ENCODE measurements at places on chromosomes 5 and 9.
A peak's percentile ranks its signal among the peaks of the same experiment; 100 is the strongest.

GRCh38 chr5:165232509-165233028, 1727.2 kb downstream of the MAT2B start:
- H3K4me1 ChIP-seq: no peaks in the 10 kb centered on the region
- no peaks in the 10 kb centered on the region for H3K36me3 ChIP-seq
- DNase-seq: no peak
- H3K4me3 ChIP-seq: no peak overlapping the region
- H3K27ac ChIP-seq: no peak overlapping the region

DNA sequence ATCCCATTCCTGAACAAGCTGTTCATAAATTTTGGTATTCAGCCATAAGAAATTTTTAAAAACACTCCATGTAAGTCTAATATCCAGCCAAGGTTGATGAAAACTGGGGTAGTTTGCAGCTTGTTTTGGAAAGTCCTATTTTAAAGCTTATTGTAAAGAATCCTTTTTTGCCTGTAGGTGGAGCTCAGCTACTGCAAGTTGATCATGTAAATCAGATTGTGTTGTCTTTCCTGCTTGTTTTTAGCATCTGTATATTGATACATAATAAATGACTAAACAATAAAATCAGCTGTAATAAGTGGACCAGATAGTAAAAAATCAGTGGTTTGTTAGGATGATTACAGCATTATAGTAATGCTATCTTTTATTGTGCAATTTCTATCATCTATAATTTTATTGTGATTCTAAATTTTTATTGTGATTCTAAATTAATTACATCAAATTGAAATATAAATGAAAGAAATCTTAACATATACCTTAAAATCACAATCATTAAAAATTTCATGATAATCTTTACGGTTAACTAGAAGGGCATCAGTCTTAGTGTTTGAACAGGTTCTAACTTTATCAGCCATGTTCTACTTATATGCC, 42.4 kb downstream of the CWC27 start:
- H3K36me3 ChIP-seq: no peaks in the 10 kb centered on the region
- H3K27me3 ChIP-seq: no peaks in the 10 kb centered on the region
- no peak overlapping the region for H3K27ac ChIP-seq

GRCh38 chr5:143576711-143577484, 173.4 kb upstream of the NR3C1 start:
- H3K27ac ChIP-seq: no peak overlapping the region
- DNase-seq: no peak
- no peak overlapping the region for H3K4me3 ChIP-seq
- no peaks in the 10 kb centered on the region for H3K36me3 ChIP-seq
- H3K4me1 ChIP-seq: no peaks in the 10 kb centered on the region

DNA sequence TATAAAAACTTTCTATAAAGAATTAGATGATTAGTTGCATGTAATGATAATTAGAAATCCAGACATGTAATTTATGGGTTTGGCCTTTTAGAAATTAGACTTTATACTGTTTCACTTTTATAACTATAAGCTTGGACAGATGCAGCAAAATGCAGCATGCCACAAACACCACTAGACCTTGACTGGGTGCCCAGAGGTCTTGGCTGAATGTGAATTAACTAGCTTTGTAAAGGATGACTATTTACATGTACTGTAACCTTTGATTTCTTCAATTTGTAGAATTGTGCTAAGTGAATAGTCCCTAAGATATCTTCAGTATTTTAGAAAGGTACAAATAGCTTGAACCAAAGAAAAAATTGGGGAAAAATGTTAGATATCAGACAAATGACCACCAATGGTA, 2168.1 kb downstream of the MAT2B start:
- no peaks in the 10 kb centered on the region for H3K4me1 ChIP-seq
- H3K27me3 ChIP-seq: no peaks in the 10 kb centered on the region
- DNase-seq: no peak
- H3K27ac ChIP-seq: no peak overlapping the region

- H3K27me3 ChIP-seq: no peaks in the 10 kb centered on the region
- H3K4me3 ChIP-seq: no peak overlapping the region
- no peaks in the 10 kb centered on the region for H3K4me1 ChIP-seq
Observed at GRCh38 chr9:109751253-109751652, 28.7 kb upstream of the PALM2AKAP2 start.

GRCh38 chr5:173917788-173918786, 29.9 kb downstream of the CPEB4 start:
- DNase-seq: peak; percentile 33
- H3K4me1 ChIP-seq: peaks cover 11% of the 10 kb centered on the region
- no peaks in the 10 kb centered on the region for H3K36me3 ChIP-seq
- H3K27me3 ChIP-seq: no peaks in the 10 kb centered on the region

- peaks cover 43% of the 10 kb centered on the region for H3K36me3 ChIP-seq
- H3K4me3 ChIP-seq: no peak overlapping the region
- DNase-seq: no peak
- H3K27ac ChIP-seq: no peak overlapping the region
Observed at GRCh38 chr5:178606269-178606668, 16.1 kb upstream of the COL23A1 start.

DNA sequence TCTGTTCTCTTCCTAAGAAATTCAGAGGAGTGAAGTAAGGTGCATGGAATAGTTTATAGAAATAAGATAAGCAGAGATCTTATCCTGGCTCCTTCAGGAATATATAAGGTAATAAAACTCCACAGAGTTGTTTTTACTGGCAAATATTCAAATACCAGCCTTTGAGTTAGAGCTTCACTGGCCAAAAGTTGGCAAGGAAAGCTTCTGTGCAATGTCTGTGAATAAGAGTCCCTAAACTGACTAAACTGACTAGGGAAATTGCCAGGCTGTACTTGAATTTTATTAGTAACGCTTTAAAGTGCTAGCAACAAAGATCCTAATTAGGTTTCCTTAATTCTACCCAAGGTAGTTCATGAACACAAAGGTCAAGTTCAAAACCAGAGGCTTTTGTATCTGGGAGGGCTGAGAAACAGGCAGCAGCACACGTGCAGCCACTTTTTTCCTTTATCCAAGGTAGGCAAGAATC, 131.1 kb upstream of the MPDZ start:
- no peaks in the 10 kb centered on the region for H3K27me3 ChIP-seq
- H3K4me3 ChIP-seq: no peak overlapping the region
- no peaks in the 10 kb centered on the region for H3K36me3 ChIP-seq
- no peak for DNase-seq
- H3K27ac ChIP-seq: no peak overlapping the region

DNA sequence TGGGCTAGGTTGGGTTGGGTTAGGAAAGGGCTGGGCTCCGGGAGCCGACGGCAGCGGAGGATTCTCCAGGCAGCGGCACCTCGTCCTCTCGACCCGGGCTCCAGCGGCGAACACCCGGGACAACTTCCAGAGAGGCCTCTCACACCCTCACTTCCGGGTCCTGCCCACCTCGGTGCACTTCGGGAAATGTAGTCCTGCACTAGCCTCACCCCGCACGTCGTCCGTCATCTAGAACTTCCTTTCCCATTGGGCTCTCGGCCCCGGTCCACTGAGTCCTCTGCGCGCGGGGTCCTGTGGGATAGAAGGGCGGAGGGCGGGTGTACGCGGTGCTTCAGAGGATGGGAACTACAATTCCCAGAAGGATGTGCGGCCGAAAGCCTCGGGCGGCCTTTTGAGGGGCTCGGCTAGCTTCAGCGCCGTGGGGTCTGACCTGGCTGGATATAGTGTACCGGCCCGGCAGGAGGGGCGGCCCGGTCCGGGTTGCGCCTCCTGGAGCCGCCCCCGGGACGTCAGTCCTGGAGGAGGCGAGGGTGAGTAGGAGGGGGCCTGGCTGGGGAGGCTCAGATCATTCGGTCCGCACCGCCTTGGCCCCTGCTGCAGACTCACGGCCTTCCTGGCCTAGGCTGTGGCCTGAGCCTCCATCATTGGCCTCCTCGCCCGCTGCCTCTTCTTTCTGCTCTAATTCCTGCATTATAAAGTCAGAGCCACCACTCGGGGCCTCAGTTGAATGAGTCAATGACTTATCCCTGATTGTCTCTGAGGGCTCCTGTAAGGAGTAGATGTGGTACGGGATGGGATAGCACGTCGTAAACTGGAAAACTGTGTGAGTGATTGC, at the start of the genes ERP44 and INVS:
TSS of gene ERP44 (minus strand) at position 114 of the 835 bp plus-strand sequence. CDS start 160 bp downstream, outside the sequence.
TSS of gene INVS (plus strand) at position 357 of the 835 bp plus-strand sequence. CDS start 5,279 bp downstream, outside the sequence.
- H3K27ac ChIP-seq: peak within 1 kb of the TSS; percentile 85
- peaks cover 2% of the 10 kb centered on the region for H3K36me3 ChIP-seq
- DNase-seq: peak; percentile 96
- H3K4me1 ChIP-seq: peaks cover 29% of the 10 kb centered on the region

- no peak overlapping the region for H3K27ac ChIP-seq
- no peaks in the 10 kb centered on the region for H3K36me3 ChIP-seq
- H3K27me3 ChIP-seq: no peaks in the 10 kb centered on the region
- no peak for DNase-seq
Observed at GRCh38 chr5:9483243-9483642, 62.6 kb downstream of the SEMA5A start.

- no peaks in the 10 kb centered on the region for H3K27me3 ChIP-seq
- H3K27ac ChIP-seq: no peak overlapping the region
- no peak overlapping the region for H3K4me3 ChIP-seq
- H3K36me3 ChIP-seq: no peaks in the 10 kb centered on the region
- no peak for DNase-seq
Observed at GRCh38 chr9:1208157-1208556, 158.0 kb downstream of the DMRT2 start.

DNA sequence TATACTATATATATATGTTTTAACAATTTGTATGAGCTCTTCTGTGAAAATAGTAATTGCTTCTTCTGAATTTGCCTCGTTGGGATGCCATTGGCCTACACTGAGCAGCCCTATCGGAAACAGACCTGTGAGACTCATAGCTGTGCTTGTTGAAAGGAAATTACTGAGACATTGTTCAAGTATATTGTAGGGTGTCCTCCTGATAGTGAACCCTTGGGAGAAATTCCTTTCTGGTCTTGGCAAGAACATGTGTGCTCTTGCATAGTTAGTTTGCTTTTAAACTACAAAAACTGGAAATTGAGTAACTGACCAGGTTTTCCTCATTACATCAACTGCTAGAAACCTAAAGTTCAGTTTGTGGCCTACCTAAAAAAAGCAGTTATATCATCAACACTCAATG, 160.9 kb downstream of the LURAP1L start:
- H3K4me3 ChIP-seq: no peak overlapping the region
- no peaks in the 10 kb centered on the region for H3K27me3 ChIP-seq
- DNase-seq: no peak

GRCh38 chr5:54541823-54542783, 24.5 kb downstream of the SNX18 start:
- no peak for DNase-seq
- no peak overlapping the region for H3K27ac ChIP-seq
- H3K36me3 ChIP-seq: no peaks in the 10 kb centered on the region

DNA sequence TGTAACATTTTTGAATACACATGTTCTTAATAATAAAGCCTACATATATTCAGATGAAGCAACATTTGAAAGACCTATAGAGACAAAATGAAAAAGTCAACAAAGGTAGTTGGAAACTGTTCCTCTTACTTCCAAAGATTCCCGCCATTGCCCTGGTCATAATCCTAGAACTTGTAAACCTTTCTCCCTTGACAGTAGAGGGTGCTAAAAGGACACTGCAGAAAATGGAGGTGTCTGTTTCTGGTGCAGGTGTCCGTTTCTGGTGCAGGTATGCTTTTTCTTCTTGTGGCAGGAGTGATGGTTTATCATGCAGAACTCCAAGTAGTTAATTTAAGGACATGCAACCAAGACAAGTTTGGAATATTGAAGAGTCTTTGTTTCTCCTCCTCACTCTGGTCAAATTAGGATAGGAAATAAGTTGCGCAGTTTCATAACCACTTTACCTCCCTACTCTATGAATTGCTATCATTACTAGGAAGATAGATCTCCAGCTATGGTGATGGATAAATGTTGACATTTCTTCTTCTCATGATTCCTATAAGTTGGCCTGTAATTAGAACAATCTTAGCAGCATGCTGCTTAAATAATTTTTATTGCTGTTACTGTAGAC, 56.0 kb upstream of the FAM174A start:
- H3K27ac ChIP-seq: no peak overlapping the region
- peak; percentile 5 for DNase-seq
- no peaks in the 10 kb centered on the region for H3K27me3 ChIP-seq
- H3K4me1 ChIP-seq: no peaks in the 10 kb centered on the region
- H3K4me3 ChIP-seq: no peak overlapping the region

DNA sequence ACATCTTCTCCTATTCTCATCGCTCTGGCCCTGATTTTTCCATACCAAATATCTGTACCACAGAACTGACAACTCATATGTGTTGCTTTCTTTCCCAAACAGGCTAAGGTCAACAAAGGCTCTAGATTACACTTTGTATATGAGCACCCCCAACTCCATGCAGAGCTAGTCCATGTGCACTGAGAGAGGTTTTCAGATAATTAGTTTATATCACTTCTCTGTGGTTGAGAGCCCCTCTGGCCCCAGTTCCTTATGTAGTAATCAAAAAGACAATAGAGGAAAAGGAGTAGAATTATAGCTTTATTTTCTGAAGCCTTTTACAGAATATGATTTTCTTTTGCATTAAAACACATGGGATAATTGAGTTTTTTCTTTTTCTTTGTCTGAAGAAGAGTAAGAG, 120.0 kb downstream of the TRIO start:
- H3K27me3 ChIP-seq: no peaks in the 10 kb centered on the region
- no peak for DNase-seq
- H3K4me3 ChIP-seq: no peak overlapping the region
- H3K4me1 ChIP-seq: peaks cover 5% of the 10 kb centered on the region
- H3K27ac ChIP-seq: no peak overlapping the region

DNA sequence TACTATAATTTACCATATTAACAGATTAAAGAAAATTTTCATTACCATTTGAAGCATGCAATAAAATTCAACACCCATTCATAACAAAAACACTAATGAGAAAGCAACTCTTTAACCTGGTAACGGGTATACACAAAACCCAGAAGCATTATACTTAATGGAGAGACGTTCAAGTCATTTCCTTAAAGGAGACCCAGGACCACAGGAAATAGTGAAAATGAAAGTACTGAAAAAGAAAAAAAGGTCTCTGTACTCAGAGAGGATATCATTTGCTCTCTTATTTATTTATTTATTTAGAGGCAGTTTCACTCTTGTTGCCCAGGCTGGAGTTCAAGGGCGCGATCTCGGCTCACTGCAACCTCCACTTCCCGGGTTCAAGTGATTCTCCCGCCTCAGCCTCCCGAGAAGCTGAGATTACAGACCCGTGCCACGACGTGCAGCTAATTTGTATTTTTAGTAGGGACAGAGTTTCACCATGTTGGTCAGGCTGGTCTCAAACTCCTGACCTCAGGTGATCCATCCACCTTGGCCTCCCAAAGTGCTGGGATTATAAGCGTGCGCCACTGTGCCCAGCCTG, 61.6 kb downstream of the SETX start:
- no peak overlapping the region for H3K27ac ChIP-seq
- DNase-seq: peak; percentile 7
- H3K36me3 ChIP-seq: peaks cover 49% of the 10 kb centered on the region
- H3K27me3 ChIP-seq: no peaks in the 10 kb centered on the region
- H3K4me1 ChIP-seq: peaks cover 6% of the 10 kb centered on the region

- no peak overlapping the region for H3K4me3 ChIP-seq
- H3K27ac ChIP-seq: no peak overlapping the region
- no peak for DNase-seq
- H3K4me1 ChIP-seq: no peaks in the 10 kb centered on the region
- H3K36me3 ChIP-seq: no peaks in the 10 kb centered on the region
Observed at GRCh38 chr5:158881091-158881880, 218.4 kb downstream of the EBF1 start.

GRCh38 chr5:172377856-172378255, 76.5 kb downstream of the SH3PXD2B start:
- no peak overlapping the region for H3K4me3 ChIP-seq
- no peaks in the 10 kb centered on the region for H3K27me3 ChIP-seq
- no peak overlapping the region for H3K27ac ChIP-seq
- no peaks in the 10 kb centered on the region for H3K4me1 ChIP-seq

GRCh38 chr5:39113354-39113953, 39.3 kb upstream of the RICTOR start:
- H3K27ac ChIP-seq: no peak overlapping the region
- no peak overlapping the region for H3K4me3 ChIP-seq
- H3K27me3 ChIP-seq: no peaks in the 10 kb centered on the region
- H3K36me3 ChIP-seq: peaks cover 73% of the 10 kb centered on the region

Data from CD8-positive, alpha-beta memory T cell (primary cell).